ENCODE measurements at places on chromosomes 4 and X.

DNA sequence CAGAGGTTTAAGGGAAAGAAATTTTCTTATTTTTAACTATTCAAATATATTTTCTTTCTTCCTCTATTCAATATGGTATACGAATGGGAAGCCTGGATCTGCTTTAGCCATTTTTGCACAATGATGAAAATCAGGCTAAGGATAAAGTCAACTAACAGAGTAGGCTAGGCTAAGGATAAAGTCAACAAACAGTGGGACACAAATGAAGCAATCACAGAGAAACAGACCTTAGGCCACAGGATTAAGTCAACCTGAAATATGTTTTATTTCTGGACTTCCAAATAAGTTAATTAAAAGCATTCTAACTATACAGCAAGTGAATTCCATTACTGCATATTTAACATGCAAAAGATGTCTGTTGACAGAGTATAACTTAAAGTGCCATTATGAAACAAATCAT lies 17.0 kb downstream of the DYNLT3 start:
- DNase-seq = no peak

DNA sequence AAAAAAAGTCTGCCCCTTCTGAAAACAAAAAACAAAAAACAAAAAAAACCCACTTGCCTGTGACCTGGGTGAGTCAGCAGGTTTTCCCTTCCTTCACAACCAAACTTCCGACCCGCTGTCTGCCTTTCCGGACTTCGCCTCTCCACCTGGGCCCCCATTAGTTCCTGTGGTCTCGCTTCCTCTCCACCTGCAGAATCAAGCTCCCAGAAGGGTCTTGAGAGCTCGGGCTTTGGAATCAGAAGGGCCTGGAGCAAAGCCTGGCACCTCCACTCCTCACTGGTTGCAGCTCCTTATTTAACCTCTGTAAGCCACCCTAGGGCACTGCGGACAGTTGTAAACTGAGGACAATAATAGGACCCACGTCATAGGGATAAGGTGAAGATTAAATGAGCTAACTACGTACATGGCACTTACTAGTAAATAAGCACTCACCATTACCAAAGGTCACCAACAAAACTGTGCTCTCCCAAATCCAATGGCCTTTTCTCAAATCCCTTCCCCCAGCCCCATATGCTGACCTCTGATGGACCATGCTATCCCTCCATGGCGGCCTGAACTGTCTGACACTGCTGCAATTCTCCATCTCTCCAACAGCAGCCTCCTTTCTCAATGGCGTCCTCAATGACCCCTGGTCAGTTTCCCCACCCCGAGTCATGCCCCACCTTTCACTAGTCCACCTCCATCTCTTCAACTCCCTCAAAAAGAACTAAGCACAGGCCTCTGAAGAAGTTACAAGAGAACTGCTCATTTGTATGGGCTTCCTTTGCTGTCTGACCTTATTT lies 64.2 kb downstream of the IRF2 start:
- DNase-seq = no peak

DNA sequence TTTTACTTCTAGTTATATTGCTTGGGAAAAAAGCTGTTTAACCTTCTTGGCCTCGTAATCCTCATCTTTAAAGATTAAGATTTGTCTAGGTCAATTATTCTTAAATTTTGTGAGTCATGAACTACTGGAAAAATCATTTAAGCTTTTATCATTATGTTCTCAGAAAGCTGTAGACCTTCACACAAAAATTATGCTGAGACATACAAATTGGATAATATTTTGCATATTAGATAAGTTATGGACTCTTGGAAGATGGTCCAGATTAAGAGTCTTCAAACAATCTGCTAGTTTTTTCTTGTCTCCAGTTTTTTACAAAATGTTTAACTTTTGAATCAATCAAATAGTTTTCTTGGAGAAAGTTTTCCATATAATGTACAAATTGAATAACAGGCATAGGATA lies 108.1 kb upstream of the NEIL3 start:
- no peak for DNase-seq

DNA sequence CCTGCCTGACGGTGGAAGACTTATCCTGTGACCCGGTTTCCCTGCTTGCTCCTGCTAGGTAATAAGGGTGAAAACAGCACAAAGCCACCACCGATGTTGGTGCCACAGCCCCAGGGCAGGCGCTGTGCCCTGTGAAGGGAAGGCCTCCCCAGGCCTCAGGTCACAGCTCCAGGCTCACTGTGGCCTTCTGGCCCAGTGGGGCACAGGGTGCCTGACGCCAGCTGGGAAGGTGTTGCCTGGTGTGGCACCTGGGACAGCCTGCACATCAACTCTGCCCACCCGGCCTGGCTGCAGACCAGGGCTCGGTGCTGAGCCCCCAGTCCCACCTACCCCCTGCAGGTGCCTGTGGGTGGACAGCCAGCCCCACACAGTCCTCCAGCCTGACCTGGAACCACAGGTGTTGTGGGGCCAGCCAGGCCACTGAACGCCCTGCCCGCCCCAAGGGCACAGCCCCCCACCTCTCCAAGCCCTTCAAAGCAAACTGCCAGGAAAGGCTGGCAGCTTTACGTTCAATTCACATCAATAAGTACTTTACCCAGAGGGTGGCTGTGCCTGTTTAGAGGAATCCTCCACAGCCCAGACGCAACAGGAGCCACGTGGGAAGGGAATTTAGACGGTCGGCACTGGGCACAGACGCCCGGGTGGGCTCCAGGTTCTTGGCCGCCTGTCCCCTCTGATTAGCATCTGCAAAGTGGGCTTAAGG lies 54.3 kb downstream of the ZFYVE28 start:
- DNase-seq = no peak

DNA sequence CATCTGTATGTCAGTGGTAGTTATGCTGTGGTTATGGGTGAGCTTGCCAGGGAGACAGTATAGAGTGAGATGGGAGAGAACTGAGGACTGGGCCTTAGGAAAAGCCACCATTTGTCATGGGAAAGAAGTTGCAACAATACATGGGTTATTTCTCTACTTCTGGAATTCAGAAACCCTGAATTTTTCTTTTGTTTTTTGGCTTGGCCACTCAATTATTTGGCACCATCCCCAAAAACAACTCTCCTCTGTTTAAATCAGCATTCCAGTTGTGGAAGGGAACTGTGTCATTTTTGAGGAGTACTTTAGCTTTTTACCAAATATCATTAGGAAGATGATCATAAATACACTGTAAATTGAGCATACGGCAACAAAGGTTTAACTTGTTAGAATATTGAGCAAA lies 41.1 kb upstream of the ACSL4 start:
- no peak for DNase-seq

- DNase-seq = peak; percentile 14
These were observed at the start of gene GPC4 for GRCh38 chrX:133415276-133416105. TSS of gene GPC4 (minus strand) at chrX:133415489. CDS start at chrX:133414965, 524 bp downstream.

- peak; percentile 84 for DNase-seq
These were observed 228.8 kb upstream of the PGRMC2 start for GRCh38 chr4:128516301-128516969.

DNA sequence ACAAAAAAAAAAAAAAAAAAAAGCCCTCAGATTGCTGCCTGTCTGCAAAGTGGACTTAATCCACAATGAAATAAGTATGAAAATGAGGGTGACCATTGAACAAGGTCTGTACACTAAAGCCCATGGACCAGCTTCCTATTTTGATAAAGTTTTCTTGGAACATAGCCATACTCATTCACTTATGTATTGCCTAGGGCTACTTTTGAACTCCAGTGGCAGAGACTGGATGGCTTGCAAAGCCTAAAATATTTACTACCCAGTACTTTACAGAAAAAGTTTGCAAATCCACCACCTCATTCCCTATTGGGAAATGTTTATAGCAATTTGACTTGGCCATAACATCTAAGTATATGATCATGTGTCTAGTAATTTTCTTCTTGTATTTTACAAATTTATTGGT lies 481.7 kb downstream of the NAF1 start:
- DNase-seq = no peak

DNA sequence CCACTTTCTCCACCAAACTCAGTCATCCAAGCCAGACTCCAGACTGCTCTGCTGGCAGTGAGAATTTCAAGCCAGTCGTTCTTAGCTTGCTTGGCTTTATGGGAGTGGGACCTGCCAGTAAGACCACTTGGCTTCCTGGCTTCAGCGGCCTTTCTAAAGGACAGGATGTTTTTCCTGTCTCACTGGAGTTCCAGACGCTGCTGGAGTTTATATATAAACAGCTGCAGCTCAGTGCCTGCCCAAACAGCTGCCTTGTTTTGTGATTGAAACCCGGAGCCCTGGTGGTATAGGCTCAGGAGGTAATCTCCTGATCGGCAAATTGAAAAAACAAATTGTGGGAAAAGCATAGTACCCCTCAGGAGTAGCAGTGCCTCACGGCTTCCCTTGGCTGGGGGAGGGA lies 1165.8 kb upstream of the ADGRL3 start:
- DNase-seq = no peak

DNA sequence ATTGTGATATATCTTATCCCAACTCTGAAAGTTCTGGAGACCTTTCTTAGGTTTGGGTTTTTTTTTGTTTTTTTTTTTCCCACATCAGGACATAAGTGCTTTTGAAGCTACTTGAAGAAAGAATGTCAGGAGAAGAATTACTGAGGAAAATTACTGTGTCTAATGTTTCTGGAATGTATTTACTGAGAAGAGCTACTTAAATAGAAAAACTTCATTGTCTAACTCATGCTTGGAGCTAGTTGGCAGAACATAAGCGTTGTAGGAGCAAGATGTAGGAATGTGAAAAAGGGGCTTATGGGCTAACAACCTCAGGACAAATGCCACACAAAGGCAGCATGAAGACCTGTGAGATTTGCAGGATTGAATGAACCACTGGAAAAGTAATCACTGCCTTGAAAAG lies 166.6 kb upstream of the GLRA2 start:
- no peak for DNase-seq

GRCh38 chr4:113742643-113743042 lies 18.9 kb downstream of the CAMK2D start:
- no peak for DNase-seq

GRCh38 chr4:14177987-14178386 lies 550.5 kb upstream of the BOD1L1 start:
- no peak for DNase-seq

GRCh38 chrX:68332201-68332731 lies 101.0 kb downstream of the OPHN1 start:
- DNase-seq = no peak

DNA sequence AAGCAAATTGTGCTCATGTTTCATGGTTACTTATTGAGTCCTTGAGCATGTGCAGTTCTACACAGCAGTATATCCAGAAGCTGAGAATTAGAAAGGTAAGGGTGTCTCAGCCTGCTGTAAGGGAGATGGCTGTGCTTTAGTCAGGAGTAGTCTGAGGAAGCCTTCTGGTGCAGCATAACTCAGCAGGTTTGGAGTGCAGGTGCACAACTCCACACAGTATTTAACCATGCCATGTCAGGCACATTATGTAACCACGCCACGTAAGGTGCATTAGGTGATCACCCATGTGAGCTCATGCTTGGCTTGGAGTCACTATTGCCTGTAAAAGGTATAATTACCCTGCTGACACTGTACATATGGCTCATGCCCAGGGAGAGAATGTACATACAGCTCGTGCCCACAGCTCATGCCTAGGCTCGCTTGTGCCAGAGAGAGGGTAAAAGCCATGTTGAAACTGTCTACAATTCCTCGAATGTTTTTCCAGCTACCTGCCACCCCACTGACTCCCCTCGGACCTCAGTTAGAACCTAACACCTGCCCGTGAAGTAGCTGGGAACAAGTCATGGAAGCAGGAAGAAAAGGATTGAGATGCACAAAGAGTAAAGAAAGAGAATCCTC lies 37.8 kb downstream of the UCHL1 start:
- no peak for DNase-seq

GRCh38 chrX:148582353-148582752 lies 81.9 kb downstream of the AFF2 start:
- no peak for DNase-seq

- no peak for DNase-seq
These were observed 298.7 kb upstream of the ATOH1 start for GRCh38 chr4:93529692-93530372.

GRCh38 chr4:176185051-176185450 lies 10.3 kb downstream of the SPATA4 start:
- peak; percentile 63 for DNase-seq

GRCh38 chr4:28787947-28788346 lies 1927.3 kb downstream of the STIM2 start:
- no peak for DNase-seq

DNA sequence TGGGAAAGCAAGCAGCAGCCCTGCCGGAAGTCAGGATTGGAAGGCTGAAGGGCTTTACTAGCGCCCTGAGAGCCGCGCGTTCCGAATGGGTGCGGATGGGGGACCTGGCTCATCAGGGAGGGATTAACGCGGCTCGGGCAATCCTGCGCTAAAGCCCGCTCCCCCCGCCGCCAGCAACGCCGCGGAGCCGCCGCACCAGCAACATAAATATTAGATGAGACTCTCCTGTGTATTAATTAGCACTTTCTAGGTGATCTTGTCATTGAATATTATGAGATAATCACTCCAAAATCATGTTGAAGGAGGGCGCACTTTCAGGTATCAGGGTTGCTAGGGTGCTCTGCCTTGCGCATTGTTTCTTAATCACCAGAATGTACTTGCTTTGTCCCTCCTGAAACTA lies 357.2 kb upstream of the FAM241A start:
- no peak for DNase-seq

- DNase-seq = peak; percentile 34
These were observed 2.5 kb downstream of the CPEB2 start for GRCh38 chr4:15004739-15005301.

- DNase-seq = no peak
These were observed 43.3 kb downstream of the DHRSX start for GRCh38 chrX:2457289-2458133.

DNA sequence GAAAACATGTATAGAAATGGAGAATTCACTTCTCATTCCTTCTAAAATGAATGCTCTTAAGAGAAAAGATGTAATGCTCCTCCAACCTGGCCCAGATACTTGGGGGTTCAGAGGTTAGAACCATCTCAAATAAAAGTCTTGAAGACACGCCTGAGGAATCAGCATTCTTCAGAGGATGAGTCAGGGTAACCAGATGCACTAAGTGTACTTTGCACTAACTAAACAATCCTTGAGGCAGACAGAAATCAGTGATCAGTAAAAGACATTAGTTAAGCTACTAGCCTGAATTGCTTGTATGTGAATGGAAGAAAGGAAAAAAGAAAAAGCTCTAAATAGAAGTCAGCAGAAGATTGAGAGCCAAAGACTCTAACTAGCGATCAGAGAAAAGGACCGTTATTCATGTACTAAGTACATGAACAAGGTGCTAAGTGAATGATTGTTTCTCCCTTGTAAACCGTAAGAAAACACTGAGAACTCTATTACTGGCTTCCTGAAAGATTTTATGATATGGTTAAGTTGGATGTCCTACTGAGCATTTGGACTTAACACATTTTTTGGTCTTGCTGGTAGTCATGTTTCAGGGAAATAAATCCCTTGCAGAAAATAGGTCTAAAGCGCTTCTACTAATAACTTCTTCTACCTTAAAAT lies 738.3 kb downstream of the STPG2 start:
- no peak for DNase-seq

GRCh38 chr4:56908206-56909085 lies 746 bp downstream of the REST start:
- DNase-seq = peak; percentile 20

DNA sequence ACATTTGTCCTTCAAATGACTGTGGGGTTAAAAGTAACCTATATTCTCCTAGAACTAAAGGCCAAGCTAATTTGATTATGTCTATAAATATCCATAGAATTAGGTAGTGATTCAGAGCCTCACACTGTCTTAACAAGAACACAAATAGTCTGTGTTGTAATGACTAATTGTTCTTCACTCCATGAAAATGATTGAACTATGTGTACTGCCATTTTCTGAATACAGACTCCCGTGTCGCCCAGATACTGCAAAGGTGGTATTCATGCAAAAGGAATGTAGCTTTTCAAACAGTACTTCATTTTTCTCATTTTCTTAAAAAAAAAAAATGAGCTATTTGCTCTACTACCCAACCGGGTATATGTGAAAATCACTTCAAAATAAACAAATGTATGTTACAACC lies 11.3 kb upstream of the PHKA2 start:
- peak; percentile 5 for DNase-seq

Data from fibroblast of the conjunctiva (primary cell).